ENCODE measurements at places on chromosomes 12 and 14. TPM values are rescaled to one million over a fixed set of nuclear protein-coding genes. Genes with fewer than 3 reads are reported as not detected.

The ANKRD9 gene
- 16.3 TPM for total RNA-seq

The TC2N gene
- total RNA-seq, result 12.1 TPM

The RTN1 gene
- 11.5 TPM for total RNA-seq

The RNU6-8 gene
- not detected for total RNA-seq

The TBX5 gene
- total RNA-seq, result not detected

The NANOG gene
- under 0.01 TPM for total RNA-seq

The GUCY2C gene
- total RNA-seq, result not detected

DNA sequence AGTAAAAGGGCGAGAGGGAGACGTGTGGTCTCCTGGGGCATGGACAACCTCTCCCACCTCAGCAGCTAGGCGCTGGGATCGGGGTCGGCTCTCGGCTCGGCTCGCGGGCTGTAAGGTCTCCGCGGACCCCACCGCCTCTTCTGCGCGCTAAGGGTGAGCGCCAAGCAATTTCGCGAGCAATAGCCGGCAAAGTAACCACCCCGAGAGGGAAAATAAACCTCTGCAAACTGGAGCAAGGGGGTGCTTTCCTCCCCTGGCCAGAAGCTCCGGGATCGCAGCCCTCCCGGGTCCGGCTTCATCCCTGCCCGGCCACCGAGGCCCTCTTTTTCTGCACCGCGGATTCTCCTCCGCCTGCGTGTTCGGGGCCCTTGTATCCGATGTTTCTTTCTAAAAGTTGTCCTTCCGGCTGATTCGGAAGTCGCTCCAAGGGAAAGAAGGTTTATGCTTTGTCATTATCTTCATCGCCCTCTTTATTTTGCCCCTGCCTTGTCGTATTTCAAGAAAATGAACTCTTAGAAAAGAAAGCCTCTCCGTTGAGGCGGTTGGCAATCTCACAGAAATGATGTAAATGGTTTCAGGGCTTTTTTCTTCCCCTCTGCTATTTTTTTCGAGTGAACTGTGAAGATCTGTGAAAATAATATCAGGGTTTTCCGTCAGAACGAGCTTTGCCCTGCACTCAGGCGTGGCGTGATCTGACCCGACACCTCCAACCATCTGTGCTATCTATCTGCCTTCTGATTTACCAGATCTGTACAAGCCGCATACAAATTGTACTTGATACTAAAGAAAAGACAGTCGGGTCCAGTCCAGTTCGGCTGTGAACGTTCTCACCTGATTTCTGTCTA lies 1.7 kb upstream of the SIX6 start:
- no peak for DNase-seq

DNA sequence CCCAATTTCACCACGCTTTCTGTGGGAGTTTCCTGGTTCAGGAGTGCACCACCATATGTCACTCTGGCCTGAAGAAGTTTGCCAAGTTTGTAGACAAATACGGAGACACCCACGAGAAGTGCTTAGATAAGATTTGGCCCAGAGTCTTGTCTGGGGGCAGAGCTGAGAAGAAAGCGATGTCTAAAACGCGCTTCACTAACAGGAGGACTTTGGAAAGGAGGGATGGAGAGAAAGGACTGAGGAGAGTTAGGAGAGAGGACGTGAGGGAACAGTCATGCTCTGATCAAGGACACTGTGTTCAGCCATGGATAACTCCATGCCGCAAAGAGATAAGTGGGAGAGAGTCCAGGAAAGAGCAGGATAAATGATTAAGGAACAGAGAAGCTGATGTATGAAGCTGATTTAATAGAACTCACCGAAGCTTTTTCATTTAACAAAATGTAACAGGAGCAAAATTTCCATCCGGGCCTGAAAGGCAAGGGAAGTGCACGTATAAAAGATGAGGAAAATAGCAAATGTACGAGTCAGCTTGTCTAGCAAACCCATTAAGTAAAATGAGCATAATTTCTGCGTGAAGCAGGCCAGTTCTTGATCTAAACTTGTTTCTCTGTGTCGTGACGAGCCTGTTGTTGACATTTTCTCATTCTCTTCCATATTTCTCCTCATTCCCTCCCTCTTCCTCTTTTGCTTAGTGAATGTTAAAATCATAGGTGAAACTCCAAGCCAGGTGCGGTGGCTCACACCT lies 23.4 kb upstream of the MAP3K9 start:
- no peak for DNase-seq

All from sigmoid colon (tissue), 7 donors.